ENCODE measurements at places on chromosomes 3 and 15.

DNA sequence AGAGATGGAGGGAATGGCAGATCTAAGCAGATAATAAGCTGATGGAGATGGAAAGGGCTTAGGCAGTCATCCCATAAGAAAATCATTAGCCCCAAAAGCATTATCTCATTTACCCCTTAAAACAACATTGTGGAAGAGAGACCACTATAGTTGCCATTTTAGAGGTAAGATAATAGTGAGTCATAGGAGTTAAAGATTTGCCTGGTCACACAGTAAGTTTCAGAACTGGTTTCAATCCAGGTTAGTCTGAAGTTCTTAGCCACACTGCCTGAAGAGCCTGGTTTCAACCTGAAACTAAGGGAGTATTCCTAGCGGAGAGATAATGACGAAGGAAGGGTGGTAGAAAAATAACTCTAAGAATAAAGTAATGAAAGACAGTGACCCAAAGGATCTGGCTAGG lies 13.0 kb upstream of the UBR1 start:
- no peak for DNase-seq

DNA sequence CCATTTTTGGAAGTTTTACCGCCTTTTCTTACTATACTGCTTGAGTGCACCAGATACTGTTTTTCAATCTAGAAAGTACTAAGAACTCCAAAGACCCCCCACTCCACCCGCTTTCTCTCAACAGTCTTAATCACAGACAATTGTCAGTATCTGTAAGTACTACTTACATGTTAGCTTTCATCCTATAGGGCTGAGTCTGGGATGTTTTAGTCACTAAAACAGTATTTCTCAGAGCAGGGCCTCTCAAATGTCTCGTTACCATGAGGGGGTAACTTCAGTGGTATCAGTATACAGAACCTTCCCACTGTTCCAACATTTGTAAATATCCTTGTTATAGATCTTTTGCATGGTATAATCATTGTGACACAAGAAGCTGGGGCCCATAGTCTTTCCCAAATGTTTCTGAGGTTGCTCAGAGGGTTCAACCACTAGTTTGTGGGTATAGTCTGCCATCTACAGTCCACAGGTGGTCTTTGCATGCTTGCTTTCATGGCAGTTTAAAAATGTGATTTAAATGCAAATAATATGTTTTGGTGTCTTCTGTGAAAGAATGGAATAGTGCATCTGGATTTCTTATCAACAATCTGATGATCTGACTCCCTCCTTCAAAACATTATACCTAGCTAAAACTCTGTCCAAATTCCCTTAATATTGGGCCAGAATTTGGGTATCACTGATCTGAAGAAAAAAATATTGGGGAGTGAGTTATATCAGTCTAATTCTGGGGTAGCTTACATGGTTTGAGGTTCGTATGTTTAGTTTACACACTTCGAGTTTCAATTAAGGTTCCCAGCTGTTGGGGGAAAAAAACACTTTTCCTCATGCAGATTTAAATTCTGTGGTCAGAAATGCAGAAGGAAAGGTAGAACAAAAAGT lies 18.0 kb upstream of the DNAJC13 start:
- DNase-seq = peak; percentile 3

GRCh38 chr3:149003653-149004305 lies 12.4 kb downstream of the GYG1 start:
- peak; percentile 25 for DNase-seq

DNA sequence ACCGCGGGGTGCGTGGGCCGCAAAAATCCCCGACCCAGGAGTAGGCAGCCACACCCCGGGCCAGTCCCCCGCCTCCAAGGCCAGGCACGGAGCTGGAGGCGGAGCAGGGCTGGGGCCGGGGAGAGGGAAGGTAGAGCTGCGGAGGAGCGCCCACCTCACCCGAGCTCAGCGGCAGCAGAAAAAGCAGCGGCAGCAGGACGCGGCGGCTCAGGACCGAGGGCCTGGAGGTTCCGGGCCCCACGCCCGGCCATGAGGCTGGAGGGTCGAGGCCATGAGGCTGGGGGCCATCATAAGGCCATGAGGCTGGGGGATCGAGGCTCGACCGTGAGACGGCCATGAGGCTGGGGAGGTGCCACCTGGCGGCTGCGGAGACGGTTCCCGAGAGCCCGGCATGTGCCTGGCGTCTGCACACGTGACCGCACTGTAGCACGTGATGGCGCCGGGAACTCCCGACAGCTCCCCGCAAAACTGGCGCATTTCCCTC lies 32.9 kb upstream of the PRSS50 start:
- DNase-seq = no peak

DNA sequence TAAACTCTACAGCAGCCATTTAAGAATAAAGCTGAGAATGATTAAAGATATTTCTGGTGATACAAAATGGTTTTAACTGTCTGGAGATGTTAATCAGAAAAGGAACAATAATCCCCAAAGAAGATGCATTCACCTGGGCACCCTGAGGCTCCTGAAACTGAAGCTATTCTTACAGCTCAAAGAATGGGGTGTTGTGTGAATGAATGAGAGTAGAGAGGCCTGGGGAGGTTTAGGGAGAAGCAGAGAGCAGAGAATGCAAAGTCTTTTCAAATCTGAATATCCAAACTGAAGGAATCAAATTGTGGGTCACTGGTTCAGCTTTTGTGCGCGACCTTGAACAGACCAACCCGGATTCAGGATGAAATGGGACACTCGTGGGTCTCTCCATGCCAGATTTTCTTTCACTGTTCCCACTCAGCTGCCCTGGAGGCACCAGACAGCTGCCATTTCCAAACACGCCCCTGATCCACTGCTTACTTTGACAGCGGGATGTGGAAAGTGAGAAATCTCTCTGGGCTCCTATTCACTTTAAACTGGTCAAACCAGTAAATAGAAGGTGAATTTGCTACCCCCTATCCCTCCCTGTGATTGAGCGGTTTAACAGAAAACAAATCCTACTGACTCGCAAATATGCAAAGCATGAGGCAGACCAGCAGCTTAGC lies 485.5 kb upstream of the THBS1 start:
- DNase-seq = no peak

DNA sequence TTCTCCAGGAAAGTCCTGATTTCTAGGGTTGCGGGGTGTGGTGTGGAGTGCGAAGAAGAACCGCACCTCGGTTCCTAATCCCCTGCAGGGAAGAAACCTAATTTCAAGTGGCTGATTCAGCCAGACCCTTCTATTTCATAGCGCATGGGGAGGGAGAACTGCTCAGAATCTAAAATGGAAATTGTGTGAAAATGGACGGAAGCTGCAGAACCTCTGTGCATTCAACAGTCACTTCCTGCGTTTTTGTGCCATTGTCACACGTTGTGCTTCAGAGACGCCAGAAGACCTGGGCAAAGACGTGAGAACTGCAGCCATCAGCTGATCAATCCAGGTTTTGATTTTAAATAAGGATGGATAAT lies 1.2 kb downstream of the SIDT1 start:
- DNase-seq = no peak

DNA sequence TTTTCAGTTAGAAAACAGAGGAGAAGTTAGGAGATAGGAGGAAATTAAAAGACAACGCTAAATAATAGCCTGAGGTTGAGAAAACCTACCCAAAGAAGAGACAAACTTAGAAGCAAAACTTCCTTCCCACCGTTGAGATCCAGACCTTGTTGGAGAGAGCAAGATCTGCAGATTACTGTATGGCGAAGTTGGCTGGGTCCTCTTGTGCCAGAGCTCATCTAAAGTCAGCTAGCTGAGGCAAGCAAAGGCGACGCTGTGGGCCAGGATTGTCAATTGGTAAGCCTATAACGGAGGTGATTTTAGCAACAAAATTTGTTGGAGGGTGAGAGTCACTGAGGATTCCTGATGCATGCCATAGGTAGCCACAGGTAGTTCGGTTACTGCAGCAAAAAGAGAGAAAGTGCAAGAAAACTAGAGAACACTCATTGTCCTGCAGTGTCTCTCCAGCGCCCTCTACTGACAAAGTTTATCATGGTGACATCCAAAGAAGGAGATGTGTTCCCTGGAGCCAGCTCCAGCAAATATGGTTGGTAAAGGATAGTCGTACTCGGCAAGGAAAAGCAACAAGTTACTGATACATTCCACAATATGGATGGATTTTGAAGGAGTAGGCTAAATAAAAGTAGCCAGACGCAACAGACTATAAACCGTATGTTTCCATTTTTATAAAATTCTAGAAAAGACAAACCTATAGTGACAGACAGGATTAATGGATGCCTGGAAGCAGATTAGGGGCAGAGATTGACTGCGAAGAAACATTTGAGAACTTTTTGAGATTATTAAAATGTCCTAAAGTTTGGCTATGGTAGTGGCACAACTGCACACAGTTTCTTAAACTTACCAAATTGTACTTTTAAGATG lies 9.8 kb upstream of the OR5K4 start:
- DNase-seq = peak; percentile 28

DNA sequence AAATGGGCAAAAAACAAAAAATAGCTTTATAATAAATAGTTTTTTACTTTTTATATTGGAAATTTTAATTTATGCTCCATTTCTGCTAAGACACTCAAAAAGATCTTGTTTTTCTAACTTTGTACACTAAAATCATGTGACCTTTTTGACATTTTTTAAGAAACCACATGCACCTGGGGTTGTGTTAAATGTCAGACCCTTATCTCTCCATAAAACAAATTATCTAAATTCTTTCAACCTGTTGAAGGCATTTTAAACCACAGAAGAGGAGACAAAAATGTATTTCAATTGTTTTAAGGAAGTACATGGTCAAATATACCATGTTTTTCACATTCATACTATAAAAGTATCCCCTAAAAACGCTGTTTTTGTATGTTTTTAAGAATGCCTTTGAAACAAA lies 29.2 kb downstream of the IFT80 start:
- no peak for DNase-seq

GRCh38 chr3:147391781-147392624 lies 14.3 kb downstream of the ZIC4 start:
- peak; percentile 37 for DNase-seq

DNA sequence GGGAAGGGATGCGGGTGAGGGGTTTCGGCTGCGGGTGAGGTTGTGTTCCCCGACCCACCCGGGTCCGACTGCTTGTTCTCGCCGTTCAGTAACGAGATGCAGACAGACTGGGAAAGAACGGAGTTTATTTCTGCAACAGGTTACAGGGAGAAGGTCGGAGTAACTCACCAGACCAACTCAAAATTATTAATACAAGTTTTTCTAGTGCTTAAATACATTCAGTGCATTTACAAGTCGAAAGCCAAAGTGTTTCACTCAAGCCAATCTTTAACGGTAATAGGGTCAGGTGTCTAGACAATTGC lies 492 bp upstream of the HIGD1A start:
- DNase-seq = no peak

GRCh38 chr3:195746346-195746745 lies 25.6 kb downstream of the MUC20 start:
- DNase-seq = no peak

- no peak for DNase-seq
These were observed 528.8 kb downstream of the SHQ1 start for GRCh38 chr3:72319194-72320094.

DNA sequence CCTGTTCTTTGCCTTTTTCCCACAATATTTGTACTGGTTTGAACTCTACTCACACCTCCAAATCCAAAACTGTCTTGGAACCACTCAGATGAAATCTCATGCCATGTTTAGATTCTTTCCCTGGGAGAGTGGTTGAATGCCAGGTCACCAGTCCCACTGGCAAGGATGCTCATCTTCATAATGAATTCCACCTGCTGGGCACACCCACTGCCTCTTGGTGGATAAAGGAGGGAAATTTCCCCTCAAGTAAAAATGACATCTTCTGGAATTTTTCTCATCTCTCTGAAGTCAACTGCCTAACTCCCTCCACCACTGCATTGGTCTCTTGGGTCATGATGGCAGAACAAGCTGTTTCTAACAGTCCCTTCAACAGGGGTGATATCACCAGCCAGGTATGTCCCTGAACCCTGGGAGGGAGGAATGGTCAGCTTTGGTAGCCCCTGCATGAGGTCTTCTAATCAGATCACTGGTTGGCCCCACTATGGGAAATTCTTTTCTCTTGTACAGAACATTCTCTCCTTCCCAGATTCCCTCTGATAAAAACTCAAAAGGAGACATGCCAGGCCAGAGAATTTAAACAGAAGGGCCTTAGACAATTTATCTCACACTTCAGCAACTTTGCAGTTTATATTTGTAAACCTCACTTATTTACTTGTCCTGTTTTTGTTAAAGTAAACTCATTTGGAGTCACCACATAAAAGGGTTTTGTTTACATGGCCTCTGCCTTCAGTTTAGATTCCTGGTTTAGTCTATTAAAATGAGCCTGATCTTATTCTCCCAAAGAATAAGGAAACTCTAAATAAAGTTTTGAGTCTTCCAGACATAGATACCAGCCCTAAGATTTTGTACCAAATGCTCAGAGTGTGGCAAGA lies 143.4 kb downstream of the WNT5A start:
- no peak for DNase-seq

DNA sequence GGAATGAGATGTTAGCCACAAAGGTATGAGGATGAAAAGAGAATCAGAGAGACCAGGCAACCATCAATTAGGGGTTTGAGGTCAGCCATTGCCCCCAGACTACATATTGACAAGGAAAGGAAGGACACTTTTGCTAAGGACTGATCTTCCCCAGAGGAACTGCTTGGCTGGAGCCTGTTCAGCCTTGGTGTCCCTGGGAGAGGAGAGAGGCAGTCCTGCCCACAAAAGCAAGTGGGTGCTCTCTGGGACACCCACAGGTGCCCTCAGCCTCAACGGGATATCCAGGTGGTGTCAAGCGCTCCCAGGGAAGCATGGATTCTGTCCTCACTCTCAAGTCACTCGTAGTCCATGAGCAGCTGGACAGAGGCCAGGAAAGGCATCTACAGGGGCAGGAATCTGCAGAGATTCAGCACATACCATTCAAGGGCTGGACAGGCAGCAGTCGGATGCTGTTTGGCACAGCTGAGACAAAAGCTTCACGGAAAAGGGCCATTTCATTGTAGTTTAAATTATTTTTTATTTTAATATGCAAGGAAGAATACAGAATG lies 166.2 kb downstream of the UACA start:
- DNase-seq = no peak

- DNase-seq = no peak
These were observed 37.3 kb downstream of the DZIP1L start for GRCh38 chr3:138078096-138078495.

DNA sequence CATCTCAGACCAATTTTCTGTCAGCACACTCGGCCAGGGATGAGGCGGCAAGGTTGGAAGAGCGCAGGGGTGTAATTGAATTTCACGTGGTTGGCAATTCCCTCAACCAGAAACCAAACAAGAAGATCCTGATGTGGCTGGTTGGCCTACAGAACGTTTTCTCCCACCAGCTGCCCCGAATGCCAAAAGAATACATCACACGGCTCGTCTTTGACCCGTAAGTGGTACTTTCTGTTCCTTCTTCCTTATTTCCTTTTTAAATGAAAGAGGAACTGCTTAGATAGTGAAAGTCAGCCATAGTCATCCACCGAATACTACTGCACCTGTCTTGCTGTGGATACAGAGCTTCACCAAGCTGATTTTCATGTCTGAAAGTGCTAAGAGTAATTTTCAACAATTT lies 60.1 kb downstream of the SGO1 start:
- no peak for DNase-seq
